Amniotic stem cell (primary cell): ENCODE measurements at places on chromosomes 16 and 17.
A peak's percentile ranks its signal among the peaks of the same experiment; 100 is the strongest.

DNA sequence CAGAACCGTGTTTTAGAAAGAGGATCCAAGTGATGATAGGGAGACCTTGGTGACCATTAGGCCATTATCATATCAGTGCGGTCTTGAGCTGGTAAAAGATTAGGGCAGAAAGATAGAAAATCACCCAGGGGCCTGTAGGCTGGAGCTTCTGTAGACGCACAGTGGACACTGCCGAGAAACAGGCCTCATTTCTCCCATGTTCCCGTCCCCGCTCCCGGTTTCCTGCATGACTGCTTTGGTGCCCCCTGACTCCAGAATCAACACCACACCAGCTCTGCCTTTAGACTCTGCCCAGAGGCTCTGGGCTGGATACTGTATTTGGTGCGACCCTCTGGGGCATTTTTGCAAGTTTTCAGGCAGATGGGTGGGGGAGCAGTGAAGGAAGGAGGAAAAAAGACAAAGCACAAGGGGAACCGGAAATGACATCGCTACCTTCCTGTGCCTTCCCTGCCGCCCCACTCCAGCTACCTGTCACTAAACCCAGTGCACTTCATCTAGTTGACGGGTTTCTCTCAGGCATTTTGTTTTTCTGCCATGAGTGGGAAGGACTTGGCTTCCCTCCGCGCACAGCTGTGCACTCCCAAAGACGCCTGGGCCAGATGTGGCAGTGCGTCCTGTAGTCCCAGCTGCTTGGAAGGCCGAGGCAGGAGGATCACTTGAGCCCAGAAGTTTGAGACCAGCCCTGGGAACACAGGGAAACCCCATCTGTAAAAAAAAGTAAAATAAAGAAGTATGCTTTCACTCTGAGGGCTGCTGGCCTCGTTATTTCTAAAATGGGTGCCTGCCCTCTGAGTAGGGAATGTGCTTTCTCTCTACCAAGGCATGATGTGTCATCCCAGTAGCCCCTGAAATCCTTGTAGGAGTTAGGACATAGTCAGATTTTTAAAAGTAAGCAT lies 214.1 kb downstream of the RPTOR start:
- DNase-seq = no peak

GRCh38 chr17:63490858-63491400 lies 14.1 kb downstream of the ACE start:
- DNase-seq = no peak

DNA sequence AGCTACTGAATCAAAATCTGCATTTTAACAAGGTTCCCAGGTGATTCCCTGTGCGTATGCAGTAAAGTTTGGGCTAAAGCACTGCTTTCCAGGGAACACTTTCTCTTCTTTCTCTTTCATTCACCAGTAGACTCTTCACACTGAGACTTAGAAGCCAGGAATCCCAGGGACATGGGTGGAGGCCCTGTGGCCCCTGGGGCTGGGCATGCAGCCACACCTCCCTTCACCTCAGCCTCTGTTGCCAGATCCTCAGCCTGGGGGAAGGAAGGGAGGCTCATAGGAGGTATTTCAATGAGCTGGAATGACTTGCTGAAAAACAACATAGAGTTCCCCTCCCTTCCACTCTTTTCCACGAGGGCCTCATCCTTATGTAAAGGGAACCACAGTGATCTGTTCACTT lies 1.2 kb downstream of the G6PC3 start:
- DNase-seq = no peak

DNA sequence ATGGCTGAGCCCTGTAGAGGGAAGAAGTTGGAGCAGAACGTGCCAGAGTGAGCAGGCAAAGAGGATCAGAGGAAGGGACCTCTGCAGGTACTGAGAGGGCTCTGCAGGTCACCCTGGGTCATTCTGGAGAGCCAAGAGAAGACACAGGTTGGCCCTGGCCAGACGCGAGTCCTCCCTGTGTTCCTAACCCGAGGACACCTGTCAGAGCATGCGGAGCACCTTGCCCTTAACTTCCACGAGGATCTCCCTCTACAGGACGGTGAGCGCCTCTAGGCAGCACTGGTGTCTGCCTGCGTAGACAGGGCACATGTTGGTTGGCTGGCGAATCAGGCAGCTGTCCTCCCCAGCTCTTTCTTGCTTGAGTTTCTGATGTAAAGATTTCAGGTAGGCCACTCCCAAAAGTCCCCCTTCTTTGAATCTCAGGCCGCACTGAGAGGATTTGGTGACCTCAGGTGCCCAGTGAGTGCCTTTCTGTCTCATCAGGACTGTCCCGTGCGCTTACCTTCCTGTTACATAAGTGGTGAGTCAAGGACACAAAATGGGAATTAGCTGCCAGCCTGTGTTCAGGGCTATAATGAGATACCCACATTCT lies 45.3 kb downstream of the MPRIP start:
- DNase-seq = no peak

DNA sequence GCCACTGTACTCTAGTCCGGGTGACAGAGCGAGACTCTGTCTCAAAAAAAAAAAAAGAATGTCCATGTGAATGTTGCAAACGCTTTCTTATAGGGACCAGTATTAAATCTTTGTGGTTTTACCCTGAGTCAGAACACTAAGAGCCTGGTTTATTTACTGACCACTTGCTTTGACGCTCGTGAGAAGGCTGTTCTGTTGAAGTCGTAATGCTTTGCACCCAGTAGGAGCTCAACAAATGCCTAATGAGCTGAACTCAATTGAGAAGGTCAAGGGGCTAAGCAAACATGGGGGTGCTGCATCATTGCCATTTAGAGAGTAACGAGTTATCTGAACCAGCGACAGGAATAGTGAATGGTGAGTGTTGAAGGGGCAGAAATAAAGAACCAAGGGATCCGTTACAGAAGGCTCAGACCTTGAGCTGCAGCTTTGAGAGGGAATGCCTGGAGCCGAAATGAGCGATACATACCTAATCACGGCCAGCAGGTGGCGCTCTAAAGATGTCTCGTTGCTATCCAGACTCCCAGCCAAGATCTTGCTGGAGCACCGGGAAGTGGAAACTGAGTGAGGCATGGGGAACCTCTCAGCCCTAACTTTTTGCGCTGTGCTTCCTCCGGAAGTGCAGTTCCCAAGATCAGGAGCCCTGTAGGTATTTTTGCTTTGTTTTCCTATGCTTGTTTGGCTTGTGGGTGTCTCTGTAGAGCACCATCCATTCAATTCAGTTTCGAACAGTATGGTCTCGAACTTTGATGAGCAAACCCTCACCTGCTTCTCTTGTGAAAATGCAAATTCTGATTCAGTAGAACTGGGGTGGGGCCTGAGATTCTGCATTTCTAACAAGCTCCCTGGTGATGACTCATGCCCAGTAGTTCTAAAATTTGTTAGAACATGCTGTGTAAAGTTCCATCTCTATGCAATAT lies 12.6 kb upstream of the RNF222 start:
- peak; percentile 78 for DNase-seq

- DNase-seq = no peak
Observed at GRCh38 chr16:73537921-73538320, 490.0 kb upstream of the ZFHX3 start.

GRCh38 chr16:50947826-50948225 lies 203.2 kb downstream of the SALL1 start:
- no peak for DNase-seq

GRCh38 chr17:83084621-83085056 lies 5.2 kb downstream of the METRNL start:
- DNase-seq = no peak

GRCh38 chr17:4136373-4136772 lies 6.5 kb downstream of the ZZEF1 start:
- no peak for DNase-seq

DNA sequence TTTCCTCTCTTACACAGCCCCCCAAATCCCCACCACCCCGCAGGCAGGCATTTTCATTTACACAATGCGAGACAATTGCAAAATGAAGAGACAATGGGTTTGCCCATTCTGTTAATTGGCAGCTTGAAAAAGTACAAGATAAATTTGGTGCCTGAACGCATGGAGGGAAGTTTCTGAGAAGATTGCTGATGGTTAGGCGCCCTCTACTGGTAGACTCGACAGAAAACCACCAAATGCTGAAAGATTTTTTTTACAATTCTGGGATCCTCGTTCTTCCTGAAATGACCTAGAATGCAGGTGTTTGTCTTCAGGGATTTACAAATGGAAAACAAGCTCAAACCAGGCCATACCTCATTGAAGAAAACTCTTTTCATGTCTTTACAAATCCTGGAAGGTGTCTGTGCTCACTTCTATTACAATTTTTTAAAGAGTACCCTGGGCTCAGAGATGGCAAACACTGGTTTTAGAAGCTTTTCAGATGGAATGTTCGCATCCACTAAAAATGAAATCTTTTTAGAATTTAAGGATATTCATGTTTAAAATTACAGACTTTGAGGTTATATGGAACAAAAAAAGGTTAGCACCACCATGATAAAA lies 338.5 kb downstream of the PMP22 start:
- peak; percentile 73 for DNase-seq

- no peak for DNase-seq
Observed at GRCh38 chr17:82065638-82066303, at the start of gene DUS1L. Gene DUS1L (minus strand): TSS chr17:82065804. CDS start chr17:82065059, 745 bp downstream.

- no peak for DNase-seq
Observed at GRCh38 chr17:27535178-27535928, 79.1 kb downstream of the KSR1 start.

DNA sequence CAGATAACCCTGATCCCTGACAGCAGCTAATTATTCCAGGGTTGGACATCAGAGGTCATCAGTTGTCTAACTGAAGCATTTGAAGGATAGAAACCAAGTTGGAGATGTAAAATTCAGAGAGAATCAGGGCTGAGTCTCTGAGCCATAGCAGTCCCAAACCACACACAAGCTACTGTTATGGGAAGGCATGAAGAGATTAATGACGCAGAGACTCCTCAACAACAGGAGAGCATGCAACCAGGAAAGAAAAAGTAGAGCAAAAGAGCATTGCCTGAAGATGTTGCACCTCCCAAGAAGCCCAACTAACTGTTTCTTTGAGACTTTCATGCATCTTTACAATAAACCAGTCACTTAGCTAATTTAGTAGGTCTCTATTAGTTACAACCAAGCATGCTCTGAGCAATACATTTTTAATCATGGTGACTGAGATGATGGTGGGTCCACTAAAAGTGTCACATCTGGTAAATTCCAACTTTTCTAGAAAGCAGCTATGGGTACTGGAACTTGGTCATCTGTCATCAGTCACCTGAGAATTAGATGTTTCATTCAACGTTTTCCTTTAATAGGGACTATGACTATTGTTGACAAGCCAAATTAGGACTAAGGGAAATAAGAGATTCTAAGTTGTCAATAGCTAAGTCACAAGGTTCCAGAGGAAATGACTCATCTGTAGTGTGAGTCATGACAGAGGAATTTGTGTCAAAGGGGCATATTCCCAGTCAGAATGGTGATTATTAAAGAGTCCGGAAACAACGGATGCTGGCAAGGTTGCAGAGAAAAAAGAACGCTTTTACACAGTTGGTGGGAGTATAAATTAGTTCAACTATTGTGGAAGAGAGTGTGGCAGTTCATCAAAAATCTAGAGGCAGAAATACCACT lies 239.8 kb downstream of the CHD9NB start:
- no peak for DNase-seq

DNA sequence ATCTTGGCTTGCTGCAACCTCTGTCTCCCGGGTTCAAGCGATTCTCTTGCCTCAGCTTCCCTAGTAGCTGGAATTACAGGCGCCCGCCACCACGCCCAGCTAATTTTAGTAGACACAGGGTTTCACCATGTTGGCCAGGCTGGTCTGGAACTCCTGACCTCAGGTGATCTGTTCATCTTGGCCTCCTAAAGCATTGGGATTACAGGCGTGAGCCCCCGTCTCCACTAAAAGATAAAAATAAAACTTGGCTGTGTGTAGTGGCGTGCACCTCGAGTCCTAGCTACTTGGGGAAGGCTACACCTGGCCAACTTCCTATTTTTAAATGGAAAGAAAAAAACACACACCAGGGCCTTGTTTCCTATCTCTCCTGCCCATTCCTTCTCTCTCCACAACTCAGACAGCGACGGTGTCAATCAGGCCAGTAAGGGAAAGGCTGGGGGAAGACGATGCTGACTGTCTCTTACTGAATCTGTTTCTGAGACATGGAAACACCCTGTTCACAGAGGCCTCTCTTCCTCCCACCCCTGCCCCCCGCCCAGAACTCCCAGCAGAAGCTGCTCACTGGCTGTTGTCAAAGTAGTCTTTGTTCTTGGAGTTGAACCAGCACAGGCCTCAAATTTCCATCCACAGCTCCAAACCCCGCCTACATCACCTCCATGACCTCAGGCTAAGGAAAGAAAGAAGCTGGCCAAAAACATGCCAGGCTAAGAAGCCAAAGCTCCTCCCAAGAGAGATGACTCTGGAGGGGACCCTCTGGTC lies 96.6 kb downstream of the NXN start:
- no peak for DNase-seq

- DNase-seq = no peak
Observed at GRCh38 chr17:50843150-50843905, 7.9 kb downstream of the WFIKKN2 start.

DNA sequence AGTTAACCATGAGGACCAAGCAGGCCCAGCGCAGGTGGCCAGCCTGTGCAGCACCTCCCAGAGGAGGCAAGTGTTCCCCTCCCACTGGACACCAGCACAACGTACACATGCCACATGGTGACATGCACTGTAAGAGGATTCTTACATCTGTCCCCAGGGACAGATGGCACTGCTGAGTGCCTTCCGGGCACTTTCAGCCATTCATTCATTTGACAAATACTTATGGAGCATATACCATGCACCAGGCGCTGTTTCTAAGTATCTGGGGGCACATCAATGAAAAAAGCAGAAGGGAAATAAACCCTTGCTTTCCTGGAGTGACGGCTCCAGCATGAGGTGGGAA lies 79.6 kb downstream of the GAS7 start:
- DNase-seq = no peak

- DNase-seq = no peak
Observed at GRCh38 chr16:79691007-79691406, 90.5 kb upstream of the MAF start.

- no peak for DNase-seq
Observed at GRCh38 chr16:75065149-75065505, 51.5 kb downstream of the LDHD start.
